Skeletal muscle cell (primary cell): ENCODE measurements at places on chromosomes 5 and 9.
A peak's percentile ranks its signal among the peaks of the same experiment; 100 is the strongest.

GRCh38 chr9:111078391-111079038 is 40.2 kb upstream of the LPAR1 start:
- no peak for DNase-seq

DNA sequence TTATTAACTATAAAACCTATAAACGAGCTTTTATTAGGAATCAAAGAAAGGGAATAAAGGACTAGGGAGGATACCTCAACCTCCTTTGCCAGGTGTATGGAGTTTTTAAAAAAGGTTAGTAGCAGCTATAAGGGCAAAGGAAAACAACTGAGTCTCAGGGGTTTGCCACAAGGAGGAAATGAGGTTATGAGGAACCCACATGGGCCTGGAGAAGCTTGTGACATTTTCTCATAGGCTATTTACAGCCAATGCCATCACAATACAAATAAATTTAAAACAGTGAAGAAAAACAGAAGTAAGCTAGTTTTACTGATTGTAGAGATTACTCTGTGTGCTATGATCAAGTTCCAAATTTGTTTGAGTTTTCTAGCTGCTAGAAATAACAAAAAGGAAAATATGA is 92.6 kb downstream of the CDKN2A start:
- no peak for DNase-seq

DNA sequence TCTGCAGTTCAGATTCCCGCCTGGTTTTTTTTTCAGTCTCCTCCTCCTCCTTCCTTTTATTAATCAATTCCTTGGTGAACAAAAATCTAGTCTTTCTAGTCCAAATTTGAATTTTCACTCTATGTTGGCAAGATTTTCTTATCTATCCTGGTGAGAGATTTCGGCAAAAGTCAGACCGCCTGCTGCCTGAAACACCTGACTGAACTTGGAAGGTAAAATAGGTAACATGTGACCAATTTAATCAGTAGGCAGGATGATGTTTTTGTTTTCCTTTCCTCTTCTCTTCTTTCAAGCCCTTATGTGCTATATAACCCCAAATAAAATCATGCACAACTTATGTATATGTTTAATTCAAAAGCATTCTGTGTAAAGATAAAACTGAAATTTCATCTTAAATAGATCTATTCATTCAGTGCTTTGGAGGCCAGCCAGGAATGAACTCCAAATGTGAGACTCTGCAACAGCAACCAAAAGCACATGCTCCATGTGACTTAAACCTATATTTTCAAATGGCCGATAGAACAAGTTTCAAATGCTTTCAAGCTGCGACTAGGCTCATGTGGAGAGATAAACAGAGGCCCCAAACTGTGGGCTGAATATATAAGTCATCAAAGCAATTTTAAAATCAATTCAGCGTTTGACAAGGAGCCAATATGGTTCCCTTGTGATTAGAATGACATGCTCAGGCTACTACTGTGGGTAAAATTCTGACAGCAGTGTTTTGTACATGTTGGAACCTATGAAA is 100.4 kb upstream of the SEMA6A start:
- DNase-seq = no peak

- no peak for DNase-seq
Measured at GRCh38 chr9:90099262-90099963, 494.6 kb downstream of the GADD45G start.

DNA sequence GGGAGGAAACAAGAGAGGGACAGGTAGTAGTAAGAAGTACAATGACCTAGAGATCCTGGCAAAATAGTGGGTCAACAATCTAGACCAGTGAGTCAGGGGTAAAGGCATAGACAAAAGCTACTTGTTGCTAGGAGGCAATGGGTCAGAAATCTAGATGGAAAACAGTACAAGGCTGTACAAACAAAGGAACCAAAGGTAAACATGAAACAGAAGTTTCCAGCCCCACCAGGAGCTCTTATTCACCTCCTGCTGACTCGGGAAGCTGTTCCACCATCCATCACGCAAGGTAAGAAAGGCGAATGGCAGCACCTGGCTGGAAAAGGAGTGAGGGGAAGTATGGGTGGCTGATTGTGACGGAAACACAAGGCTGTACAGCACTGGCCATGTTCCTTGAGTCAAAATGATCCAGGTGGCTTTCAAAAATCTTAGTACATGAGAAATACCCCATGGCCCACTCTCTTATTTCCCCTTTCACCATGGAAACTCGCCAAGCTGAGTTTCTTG is 70.5 kb upstream of the RAI14 start:
- no peak for DNase-seq

DNA sequence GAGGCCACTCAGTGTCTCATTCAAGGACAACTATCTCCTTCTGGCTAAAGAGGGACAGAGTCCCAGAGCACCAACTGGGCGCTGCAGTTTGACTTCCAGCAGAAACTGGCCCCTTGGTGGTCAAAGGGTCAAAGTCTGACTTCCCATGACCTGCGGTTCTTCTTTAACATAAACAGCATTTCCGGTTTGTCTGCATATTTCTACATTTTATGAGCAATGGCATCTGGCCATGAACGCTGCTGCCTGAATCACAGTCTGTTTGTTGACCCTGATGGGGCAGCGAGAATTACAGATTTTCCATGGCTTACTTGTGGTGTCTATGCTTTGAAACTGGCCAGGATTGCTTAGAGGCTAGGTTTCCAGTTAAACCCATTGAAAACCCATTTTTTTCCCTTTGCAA is 1.3 kb downstream of the TNFSF15 start:
- DNase-seq = peak; percentile 72

GRCh38 chr5:9201761-9202160 is 344.1 kb downstream of the SEMA5A start:
- no peak for DNase-seq

GRCh38 chr9:8025551-8025950 is 226.0 kb upstream of the DMAC1 start:
- DNase-seq = peak; percentile 4

- no peak for DNase-seq
Measured at GRCh38 chr9:86636519-86636918, 282.3 kb upstream of the TUT7 start.

DNA sequence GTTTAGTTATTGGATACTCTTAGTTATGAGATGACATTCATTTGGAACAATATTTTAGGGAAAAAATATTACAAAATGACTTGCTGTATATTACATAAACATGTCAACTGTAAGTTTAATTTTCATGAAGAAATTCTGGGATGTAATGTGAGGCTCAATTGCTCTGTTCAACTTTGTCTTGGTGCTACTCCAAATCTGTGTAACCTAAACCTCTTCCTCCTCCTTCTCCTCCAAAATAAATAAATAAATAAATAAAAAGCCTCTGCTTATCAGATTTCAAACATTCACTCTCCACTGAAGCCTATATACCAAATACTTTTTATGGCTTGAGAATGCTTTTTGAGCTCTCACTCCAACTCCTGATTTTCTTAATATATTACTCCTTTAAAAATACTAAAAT is 27.7 kb downstream of the ACTBL2 start:
- no peak for DNase-seq

DNA sequence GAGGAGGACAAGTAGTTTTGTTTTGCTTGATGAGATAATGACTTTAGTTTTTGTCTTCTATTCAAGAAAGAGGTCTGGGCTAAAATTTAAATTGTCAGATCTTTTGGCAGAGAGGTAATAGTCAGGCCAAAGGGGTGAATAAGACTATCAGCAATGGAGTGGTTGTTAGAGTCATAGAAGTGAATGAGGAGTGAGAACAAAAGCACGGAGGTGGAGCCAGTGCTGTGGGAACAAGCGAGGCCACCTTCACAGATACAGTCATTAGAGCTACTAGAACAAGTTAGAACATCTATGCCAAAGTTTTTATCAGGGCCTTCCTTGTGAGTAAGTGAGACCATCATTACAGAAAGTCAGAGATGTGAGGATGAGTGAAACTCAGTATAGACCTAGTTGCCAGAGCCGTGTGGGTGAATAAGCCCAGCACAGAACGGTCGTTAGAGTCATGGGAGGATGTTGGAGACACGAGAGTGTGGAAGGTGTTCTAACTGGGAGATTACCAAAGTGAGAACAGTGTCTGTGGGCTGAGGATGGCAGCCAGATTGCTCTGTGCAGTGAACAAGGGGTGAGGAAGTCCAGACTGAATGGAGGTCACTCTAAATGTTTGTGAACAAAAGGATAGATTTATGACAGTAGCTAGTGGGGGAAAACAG is 135.1 kb downstream of the RPS23 start:
- DNase-seq = no peak
